Kasumi-1 (cell line): ENCODE measurements at places on chromosomes 2 and 18.

GRCh38 chr2:13046557-13047165 is 329.9 kb downstream of the TRIB2 start:
- DNase-seq = peak; percentile 23

GRCh38 chr2:157271590-157272203 is 14.2 kb downstream of the GALNT5 start:
- no peak for DNase-seq

- DNase-seq = no peak
Measured at GRCh38 chr2:23491591-23492336, 106.8 kb downstream of the KLHL29 start.

- no peak for DNase-seq
Measured at GRCh38 chr2:143088388-143088787, 40.8 kb upstream of the ARHGAP15 start.

- peak; percentile 78 for DNase-seq
Measured at GRCh38 chr2:178177066-178177679, 17.1 kb upstream of the OSBPL6 start.

GRCh38 chr18:24065906-24066305 is 51.4 kb downstream of the TTC39C start:
- peak; percentile 21 for DNase-seq
